AG20443 (cell line): ENCODE measurements at places on chromosomes 2 and 18.

DNA sequence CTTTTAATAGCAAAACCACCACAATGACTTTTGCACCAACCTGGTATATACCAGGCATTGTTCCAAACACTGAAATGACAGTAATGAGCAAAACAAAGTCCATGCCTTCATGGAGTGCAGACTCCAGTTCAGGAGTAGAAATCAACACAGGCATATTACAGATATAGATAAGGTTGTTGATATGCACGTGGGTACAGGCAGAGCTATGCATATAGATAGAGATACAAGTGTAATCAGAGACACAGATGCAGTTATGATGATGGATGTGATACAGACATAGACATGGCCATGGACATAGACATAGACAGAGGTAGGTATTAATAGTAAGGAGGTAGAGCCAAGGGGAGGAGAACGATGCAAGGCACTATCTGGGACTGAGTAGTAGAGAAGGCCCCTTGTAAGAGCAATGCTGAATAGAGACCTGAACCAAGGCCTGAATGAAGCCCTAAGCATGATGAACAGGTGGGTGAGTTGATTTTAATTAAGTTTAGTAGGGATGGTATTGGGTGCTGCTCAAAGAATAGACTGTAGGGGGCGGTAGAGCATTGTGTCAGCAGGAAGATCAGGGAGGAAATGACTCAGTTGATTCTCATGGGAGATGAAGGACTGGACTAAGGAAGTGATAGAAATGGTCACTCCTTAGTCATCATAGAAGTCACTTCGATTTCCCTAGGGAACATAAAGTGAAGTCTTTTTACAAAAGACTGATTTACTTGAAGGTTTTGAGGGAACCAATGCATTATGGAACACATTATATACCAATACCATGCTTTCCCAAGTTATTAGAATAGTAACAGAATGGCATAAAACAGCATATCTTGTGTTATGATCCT, 39.4 kb downstream of the CMPK2 start:
- no peak for DNase-seq

GRCh38 chr2:241956521-241957110, 87.1 kb downstream of the RTP5 start:
- DNase-seq, result no peak

- no peak for DNase-seq
Observed at GRCh38 chr2:238793801-238794449, 54.0 kb upstream of the TWIST2 start.

- no peak for DNase-seq
Observed at GRCh38 chr2:136225950-136226835, 108.2 kb upstream of the CXCR4 start.

DNA sequence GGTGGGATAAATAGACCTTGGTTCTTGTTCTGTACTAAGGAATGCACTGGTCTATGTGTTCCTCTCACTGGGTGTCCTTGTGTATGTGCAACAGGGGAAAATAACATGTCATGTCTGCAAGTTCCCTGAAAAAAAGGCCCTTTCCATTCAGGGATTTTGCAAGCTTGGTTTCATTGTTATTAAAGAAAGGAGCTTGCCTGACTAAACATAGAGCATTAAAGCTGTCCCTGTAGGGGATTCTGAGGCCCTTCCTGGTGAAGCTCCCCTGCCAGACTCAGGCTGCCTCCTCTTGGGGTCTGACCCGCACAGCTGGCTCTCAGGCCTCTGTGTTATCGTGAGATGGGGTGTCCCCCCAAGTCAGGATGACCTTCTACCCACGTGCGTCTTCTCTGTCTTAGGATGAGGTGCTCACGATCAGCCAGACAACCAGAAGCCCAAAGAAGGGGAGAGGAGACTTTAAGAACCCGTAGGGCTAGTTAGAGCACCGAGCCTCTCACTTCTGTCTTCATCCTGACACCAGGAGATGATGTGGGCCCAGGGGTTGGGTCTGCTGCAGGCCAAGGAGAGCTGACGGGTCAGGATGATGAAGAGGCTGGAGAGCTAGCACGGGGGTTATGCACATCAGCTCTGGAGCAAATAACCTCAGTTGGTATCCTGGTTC, 21.2 kb downstream of the CAPG start:
- DNase-seq, result no peak

DNA sequence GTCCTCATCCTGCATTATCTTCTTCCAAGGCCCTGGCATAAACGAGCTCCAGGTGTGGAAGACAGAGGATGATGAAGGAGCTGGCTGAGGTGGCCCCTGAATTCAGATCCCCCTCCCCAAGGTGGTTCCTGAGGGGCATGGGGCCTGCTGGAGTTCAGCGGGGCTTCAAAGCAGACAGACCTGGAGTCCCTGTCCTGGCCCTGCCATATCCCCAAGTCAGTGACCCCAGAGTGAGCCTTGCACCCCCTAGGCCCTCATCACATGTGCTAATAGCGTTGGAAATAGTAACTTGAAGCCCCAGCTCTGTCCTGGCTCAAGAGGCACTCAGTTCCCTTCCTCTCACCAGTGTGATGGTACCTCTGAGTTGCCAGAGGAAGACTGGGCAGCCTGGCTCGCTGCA, 172.9 kb downstream of the GALNT1 start:
- no peak for DNase-seq

DNA sequence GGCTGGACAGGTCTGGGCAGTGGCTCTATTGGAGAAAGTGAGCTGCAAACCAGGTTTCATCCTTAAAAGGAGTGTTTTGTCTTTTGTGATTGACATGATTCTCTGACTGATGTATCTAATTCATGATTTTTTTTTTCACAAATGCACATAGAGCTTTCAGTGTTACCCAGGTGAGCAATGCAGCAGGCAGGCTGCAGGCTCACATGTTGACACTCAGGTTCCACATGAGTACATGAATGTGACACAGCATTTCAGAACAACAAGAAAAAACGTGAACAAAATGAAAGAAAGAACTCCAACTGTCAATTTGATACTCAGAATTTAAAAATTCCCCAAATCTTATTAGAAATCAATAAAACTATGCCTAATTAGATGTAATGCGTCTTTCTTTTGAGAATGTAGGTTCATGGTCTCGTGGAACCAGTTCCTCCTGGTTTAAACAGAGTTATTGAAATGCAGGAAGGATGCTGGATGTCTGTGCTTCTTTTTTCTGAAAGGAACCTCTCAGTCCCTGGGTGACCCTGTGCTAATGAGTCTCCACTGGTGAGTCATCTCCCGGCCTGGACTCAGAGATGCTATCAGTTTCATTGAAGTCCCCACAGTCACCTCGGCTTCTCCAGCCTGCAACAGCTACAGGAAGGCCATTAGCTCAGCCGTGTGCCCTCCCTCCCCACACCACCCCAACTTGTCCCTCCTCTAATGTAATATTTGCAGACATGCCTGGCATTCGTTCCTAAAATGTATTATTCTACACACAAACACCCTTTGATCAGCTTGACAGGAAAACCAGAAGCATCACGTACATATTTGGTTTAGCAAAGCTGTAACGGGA, 430.4 kb downstream of the LPIN1 start:
- peak; percentile 76 for DNase-seq

- peak; percentile 43 for DNase-seq
Observed at GRCh38 chr2:75592030-75592429, 31.3 kb upstream of the EVA1A start.

DNA sequence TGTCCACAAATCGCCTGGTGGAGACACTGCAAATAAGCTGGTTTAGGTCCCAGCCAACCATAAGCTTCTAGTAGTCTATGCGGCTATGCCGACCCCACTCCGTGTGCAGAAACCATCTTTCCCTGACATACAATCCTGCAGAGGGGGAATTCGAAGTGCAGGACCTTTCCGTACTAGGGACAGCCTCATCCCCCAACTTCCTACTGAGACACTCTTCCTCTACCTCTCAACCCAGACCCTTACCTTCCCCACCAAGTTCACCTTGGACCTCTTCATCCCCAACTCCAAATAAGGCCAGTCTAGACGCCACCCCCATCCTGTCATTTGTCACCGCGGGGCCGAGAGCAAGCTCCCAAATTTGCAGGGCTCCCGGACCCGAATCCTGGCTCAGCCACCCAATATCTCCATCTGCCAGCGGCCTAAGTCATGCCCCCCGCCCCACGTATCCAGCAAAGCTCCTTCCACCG, 496 bp downstream of the SUCLG1 start:
- DNase-seq, result peak; percentile 18
